Cerebellar cortex (tissue), 1 donor: ENCODE measurements at places on chromosomes 4 and X.

- DNase-seq = peak; percentile 0
Measured at GRCh38 chrX:115400960-115401359, 111.4 kb downstream of the LUZP4 start.

DNA sequence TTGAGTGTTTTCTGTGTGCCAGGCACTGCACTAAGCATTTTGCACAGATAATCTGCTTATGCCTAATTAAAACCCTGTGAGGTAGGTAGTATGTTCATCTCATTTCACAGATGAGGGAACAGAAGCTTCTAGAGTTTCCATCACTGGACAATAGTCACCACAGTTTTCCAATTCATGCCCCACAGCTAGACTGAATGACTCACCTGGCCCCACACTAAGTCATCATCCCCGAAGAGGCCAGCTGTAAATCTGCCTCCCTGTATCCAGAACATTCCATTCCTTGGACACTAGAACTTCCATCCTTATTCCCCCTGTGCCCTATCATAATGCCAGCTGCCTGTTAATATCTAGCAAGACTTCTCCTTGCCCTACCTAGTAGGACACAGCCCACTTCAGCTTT, 40.9 kb upstream of the NYX start:
- DNase-seq = no peak

DNA sequence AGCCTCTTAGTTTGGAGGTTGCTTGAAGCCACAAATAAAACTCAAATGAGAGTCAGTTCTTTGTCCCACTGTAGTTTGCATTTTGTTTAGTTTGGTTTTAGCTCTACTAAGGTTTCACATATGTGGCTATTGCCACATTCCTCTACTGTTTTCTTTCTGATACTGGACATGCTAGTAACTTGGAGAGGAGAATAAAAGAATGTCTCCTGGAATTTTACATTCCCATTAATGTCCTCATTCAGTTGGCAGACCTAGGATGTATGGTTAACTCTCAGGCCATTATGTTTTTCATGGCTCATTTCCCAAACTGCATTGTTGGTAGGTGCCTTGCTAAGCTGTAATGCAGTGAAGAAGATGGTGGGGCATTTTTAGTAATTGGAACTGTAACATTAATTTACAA, 29.9 kb downstream of the UPRT start:
- DNase-seq = no peak

DNA sequence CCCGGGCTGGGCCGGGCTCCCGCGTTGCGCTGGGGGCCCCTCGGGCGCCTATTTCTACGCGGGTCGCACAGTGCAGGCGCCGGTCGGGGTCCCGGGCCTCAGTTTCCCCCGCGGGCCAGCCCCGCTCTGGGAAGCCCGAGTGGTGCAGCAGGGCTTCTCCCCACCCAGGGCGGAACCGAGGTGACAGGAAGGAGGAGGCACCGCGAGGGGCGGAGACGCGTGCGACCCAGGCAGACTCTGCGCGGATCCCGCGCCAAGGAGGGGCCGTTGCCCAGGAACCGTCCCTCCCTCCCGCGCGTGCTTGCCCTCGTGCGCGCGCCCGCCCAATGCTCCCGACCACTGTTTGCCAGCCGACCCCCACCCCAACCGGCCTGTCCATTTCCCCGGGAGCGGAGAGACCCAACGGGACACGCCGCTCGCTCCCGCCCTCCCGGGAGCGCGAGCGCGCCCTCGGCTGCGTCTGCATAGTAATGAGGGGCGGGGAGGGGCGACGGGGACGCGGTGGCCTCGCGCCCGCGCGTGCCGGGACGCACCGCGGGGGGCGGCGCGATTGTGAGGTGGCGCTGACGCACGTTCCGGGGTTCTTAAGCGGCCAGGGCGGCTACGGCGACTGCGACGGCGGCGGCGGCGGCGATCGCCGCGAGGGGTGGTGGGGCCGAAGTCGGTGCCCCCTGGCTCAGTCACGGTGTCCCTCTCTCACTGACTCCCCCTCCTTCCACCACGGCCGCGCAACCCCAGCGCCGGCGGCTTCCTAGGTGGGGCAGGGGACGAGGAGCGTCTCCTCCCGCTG, at the start of gene CPEB2:
Gene CPEB2, plus strand, starts transcription at position 613 of the 790 bp plus-strand sequence. CDS start 193 bp downstream, outside the sequence.
- peak; percentile 81 for DNase-seq

DNA sequence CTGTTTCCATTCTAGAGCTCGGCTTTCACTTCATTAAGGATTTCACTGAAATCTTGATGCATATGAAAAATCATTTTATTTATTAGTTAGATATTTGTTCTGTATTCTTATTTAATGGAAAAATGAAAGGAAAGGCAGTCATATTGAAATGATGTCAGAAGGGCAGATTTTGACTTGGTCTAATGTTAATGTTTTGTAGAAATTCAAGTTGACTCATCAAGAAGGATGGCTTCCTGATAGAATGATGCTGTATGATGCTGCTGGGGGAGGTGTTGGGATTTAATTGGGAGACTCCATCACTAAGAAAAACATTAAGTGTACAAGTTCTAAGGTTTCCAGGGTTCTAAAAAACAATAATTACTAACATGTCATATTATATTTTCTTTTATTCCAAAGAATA, 204.8 kb downstream of the PDGFC start:
- DNase-seq = no peak

GRCh38 chrX:23890933-23891332, 16.8 kb downstream of the APOO start:
- no peak for DNase-seq

DNA sequence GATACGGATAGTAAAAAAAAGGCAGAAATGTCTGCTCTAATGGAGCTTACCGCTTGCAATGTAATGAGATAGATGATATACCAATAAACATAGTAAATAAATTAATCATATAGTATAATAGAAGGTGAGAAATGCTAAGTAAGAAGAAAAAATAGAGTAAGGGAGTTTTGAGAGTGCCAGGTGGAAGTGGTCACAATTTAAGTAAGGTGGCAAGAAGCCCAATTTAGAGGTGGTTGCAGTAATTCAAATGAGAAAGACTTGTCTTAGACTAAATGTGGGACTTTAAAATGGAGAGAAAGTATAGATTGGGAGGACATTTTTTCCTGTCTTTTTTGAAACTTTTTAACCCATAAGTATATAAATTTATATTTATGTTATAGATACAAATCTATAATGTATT, 26.0 kb downstream of the TBC1D19 start:
- no peak for DNase-seq

DNA sequence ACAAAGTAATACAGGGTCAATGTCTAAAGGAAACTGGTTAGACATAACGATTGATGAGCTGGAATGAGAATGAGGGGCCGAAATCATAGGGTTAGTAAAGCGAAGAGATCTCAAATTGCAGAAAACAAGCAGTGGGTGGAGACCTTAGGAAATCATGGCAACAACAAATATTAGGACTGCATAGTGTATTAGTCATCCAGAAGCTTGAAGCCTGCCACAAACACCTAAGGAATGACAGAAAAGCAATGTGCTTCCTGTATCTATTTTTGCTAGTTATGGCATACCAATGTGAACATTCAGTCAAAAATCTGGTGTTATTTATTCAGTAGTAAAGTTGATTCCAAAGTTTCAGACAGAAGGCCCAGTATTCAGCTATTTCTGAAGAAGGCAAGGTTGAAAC, 410.9 kb upstream of the CT83 start:
- DNase-seq = no peak

- no peak for DNase-seq
Measured at GRCh38 chr4:79177388-79177787, 148.5 kb downstream of the NAA11 start.

- no peak for DNase-seq
Measured at GRCh38 chr4:105896461-105896942, 1.2 kb downstream of the NPNT start.

DNA sequence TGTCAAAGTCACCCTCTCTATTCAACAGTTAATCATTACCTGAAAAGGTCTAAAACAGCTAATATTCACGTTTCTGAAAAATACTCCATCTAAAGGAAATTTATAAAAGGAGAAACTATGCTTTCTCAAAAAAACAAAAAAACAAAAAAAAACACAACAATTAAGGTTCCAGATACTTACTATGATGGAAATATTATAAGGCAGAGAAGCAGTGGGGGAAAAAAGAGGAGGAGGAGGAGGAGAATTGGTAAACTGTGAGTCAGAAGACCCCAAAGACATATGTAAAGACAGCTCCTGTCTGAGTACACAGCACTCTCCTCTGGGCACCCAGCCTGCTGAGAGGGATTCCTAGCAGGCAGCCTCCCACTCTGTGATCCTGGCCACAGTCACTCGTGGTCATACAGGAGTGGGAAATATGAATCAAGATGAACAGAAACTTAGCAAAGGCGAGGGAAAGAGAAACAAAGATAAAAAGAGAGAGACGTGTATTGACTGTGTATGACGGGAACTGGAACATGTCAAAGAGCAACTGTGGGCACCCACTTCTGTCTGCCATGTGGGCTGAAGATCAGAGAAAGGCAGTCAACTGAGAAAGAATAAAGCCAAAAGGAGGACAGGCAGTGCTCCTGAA, 12.5 kb downstream of the KLHL15 start:
- DNase-seq = no peak

- no peak for DNase-seq
Measured at GRCh38 chrX:120290107-120290506, 21.2 kb downstream of the TMEM255A start.

DNA sequence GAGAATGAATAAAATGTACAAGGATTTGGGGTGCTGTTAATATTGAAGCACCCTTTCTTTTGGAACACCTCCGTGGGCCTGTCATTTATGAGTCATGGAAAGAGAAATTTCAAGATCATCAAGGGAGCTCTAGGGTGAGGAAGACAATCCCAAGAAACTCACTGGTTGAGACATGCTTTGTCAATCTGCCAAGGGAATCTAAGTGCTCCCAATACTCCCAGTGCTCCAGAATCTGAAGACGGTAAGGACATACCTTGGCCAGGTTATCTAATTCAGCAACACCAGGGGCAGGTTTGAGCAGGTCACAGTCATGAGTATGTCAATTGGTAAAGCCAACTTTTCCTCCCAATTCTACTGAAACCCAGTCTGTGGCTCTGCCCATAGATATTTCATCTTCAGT, 556.4 kb upstream of the CPEB2 start:
- no peak for DNase-seq

DNA sequence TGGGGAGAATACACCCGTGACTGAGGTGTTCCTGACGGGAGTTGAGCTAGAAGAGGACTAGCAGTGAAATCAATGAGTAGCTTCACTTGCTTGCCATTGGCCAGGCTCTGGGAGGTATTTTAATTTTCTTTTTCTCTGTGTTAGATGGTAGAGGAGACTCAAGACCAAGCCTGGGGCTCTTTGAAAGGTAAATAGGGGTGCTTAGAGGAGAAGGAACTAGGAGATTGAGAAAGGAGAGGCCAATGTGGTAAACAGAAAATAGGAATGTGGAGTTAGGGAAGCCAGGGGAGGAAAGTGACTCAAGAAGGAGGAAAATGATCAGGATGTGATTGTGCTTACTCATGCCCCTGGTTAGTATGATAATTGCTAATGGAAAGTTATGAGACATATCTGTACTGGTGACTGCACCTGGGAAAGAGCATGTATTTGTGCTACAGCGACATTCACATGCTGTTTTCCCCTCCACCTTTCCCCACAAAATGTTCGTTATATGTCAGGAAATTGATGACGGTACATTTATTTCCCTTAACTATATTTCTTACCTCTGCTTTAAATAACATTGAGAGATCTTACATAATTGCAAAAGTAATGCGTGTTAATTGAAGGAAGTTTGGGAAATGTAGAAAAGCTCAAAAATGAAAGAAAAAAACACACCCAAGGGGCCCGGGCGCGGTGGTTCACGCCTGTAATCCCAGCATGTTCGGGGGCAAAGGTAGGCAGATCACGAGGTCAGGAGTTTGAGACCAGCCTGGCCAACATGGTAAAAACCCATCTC, 16.9 kb upstream of the LRBA start:
- DNase-seq = no peak
